Right lobe of liver (tissue), 6 donors: ENCODE measurements at places on chromosomes 12 and 14.

- DNase-seq = no peak
These were observed 60.4 kb upstream of the PTHLH start for GRCh38 chr12:28032811-28033537.

DNA sequence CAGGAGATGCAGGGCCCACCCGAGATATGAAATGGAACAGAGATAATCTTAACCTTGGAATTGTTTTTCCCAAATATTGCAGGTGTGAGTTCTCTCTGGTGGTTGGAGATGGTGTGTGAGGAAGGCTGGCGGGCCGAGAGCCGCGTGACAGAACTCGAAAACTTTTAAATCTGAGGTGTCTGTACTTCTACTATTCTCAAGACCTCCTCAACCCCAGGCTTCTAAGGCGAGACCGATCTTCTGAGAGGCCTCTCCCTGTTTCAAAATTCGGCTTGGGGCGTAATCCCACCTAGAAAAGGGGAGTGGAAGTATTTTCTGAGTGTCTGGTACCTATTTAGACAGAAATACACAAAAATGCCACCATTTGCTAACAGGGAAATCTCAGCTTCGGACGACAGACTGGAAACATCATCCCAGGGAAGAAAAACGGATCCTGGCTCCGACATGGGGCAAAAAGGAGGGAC lies 611 bp downstream of the SARNP start:
- no peak for DNase-seq

DNA sequence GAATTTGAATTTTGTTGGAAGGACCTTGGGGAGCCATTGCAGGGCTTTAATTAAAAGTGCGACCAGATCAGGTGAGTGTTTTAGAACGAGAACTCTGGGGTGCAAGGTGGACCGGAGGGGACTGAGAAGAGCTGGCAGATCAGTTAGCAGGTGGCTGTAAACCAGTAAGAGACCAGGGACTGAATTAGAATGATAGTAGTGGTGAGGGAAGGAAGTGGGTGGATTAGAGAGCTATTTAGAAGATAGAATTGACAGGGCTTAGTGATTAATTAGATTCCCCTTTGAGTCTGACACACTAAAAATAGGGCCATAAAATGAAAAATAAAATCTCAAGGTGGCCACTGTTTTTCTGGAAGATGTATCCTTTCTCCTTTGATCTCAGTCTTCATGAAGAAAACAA lies 44.8 kb downstream of the PLXNC1 start:
- no peak for DNase-seq

DNA sequence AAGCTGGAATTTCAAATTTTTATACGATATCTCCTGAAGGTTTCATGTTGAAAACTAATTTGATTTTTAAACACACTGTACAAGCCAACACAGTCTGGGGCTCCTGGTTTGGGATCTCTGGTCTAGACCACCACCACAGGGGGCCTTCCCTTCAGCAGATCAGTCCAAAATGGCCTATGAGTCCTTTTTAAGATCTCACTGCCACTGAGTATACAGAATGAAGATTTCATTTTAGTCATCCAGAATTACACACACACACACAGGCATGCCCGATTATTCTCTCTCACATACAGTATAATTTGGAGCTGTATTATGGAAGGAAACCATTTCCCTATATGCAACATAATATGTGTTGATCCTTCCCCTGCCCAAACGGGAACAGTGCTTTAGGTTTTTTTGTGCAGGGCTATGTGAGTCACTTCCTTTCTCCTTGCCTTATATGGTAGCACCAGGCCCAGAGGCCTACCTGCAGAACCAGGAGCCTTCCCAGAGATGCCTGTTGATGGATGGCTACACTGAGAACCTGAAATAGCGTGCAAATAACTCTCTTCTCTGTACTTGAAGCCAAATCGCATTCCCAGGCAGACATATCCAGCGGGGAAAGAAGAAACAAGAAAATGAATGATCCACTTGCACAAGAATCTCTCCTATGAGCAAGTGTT lies 28.1 kb upstream of the WNK1 start:
- DNase-seq = no peak

GRCh38 chr12:77599782-77600467 lies 230.8 kb upstream of the NAV3 start:
- DNase-seq = no peak

DNA sequence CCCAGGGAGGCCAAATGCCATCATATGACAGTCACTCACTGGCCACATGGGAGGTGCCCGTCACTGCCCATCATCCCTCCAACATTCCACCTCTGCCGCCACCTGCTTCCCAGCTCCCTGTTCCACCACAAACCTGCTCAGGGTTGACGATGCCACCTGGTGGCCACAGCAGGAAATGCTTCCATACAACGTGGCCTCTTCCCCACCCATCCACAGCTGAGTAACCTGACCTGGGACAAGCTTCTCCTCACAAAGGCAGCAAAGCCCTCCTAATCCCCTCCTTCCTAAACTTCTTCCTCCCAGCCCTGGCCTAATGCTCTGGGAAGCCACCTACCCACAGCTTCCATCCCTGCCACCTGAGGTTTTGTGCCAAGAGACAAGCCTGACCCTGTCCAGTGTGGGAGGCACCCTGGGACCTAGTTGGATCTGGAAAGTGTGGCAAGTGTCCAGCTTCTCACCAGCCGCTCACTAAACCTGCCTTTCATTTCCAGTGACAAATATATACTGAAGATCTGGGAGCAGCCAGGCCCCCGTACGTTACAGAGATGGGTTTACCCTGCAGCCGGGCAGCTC lies 4.3 kb downstream of the DEGS2 start:
- DNase-seq = peak; percentile 53

- DNase-seq = no peak
These were observed 5.8 kb downstream of the MARK3 start for GRCh38 chr14:103391048-103391447.

- DNase-seq = no peak
These were observed 80.8 kb downstream of the ZNF664 start for GRCh38 chr12:124053851-124054250.

DNA sequence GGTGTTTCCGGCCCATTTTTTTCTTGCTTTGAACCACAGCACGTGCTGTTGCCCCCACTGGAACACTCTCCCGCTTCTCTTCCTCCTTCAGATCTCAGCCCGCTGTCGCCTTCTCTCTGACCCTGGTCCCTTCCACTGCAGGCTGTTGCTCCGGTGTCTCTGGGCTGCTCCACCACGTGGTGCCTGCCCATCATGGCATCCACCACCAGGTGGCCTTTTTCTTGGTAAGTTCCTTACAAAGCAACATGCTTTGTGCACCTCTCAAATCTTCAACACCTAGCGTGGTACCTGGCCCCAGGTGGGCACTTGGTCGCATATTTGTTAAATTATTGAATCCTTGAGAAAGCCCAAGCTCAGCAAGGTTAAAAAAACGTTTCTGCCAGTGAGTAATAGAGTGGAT lies 19.1 kb downstream of the TUNAR start:
- DNase-seq = no peak

DNA sequence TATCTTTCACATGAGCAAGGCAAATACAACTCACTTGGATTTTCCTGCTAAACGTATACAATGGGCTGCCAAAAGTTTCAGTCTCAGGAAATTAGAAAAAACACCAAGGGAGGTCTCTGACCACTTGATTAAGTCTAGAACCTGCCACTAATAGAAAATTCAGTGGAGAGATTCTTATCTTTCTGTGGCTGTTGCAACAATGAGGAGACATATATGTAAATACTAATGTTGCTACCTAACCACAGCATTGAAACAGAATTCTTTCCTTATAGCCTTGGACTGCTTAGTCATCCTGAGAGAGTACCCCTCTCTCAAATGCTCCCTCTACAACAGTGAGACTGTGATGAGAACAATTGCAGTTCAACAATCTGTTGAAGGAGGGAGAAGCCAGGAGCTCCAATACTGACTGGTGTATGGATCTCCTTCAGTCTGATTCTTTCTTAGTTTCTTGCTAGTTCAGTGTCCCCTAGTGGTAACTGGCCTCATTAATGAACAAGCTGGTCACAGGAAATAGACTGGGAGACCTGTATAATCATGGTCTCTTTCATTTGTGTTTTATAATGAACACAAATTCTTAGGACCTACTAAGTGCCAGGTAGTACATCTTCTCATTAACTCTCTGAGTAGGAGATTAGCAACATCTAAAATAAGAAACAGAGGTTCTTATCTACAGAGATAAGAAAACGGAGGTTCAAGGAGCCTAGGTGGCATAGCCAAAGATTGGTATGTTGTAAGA lies 164.5 kb downstream of the SLC38A4 start:
- DNase-seq = no peak

GRCh38 chr14:57845802-57846531 lies 19.9 kb downstream of the SLC35F4 start:
- no peak for DNase-seq

- DNase-seq = no peak
These were observed 12.5 kb upstream of the MARK3 start for GRCh38 chr14:103372552-103373304.

DNA sequence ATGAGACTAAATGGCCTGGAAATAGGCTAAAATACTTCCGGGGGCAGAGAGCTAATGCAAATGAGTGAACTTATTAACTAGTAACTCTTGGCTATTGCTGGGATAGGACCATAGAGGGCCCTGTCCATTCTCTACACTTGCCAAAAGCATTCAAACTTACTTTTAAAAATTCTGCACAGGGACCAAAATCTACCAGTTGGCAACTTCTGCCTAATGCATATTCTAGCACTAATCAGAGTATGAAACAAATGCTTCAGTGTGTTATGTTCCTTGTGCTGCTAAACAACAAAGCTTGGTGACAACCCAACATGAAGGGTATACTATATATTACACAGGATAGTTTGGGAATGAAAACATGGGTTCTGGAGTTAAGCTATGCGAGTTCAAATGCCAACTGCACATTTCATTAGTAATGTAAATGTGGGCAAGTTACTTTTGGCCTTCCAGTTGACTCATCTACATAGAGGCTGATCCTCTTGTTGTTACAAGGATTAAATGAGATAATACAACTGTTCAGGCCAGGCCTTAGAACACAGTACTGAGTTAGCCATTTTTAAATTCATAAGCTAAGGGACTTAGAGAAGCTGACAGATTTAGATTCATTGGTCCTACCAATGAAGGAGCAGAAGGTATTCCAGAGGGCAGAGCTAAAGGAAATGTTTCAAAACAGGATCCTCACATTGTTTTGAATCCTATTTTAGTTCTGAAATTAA lies 32.4 kb downstream of the HIGD1C start:
- DNase-seq = no peak

DNA sequence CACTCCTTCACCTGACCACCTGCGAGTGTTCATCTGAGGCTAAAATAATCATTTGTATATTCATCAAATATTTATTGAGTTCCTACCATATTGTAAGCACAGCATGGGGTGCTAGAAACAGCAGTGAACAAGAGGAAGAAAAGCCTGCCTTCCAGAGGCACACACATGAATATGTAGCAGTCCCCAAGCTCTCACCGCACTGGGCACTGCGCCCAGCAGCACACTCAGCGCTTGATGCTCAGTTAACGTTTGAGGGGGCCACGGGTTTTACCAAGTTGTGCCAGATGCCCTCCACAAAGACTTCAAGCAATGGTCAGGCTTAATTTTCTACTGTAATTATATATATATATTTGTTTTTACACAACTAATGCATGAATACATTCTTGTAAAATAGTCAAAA lies 52.0 kb downstream of the HELB start:
- DNase-seq = no peak

DNA sequence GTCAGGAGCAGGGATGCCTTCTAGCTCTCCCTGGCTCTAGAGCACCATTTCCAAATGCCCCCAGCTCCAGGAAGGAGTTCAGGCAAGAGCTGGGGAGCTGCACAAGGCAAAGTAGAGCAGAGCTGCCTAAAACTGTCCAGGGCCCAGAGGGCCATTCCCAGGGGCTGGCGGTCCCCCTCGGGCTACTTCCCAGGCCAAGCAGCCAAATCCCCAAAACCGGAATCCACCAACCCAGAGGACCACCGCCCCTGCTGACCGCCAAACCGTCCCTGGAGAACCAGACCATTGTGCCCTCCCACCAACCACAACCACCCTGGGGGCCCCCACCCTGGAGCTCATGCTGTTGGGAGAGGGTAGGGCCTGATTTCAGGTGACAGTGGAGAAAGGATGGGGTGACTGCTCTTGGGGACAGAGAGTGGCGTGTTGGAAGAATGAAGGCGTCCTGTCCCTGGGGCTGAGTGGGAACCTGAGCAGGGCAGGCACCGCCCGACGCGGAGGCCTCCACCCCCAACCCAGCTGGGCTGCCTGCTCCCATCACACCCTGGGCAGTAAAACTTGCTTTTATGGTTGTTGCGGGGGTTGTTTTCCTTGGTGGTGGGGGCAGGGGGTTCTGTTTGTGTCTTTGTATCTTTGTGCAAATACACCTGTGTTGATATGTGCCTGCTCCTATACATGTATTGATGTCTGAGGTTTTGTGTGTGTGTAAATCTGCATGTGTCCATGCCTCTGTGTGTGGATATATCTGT lies 24.0 kb upstream of the KRT78 start:
- no peak for DNase-seq

- DNase-seq = no peak
These were observed 286.9 kb upstream of the PRKD1 start for GRCh38 chr14:30214461-30215090.

GRCh38 chr14:97253756-97254155 lies 456.6 kb downstream of the VRK1 start:
- DNase-seq = no peak

GRCh38 chr12:78611504-78611903 lies 253.1 kb upstream of the SYT1 start:
- no peak for DNase-seq

- DNase-seq = no peak
These were observed 1.4 kb downstream of the NIN start for GRCh38 chr14:50829489-50830043.

- DNase-seq = no peak
These were observed 9.5 kb upstream of the IRF2BPL start for GRCh38 chr14:77037938-77038568.

DNA sequence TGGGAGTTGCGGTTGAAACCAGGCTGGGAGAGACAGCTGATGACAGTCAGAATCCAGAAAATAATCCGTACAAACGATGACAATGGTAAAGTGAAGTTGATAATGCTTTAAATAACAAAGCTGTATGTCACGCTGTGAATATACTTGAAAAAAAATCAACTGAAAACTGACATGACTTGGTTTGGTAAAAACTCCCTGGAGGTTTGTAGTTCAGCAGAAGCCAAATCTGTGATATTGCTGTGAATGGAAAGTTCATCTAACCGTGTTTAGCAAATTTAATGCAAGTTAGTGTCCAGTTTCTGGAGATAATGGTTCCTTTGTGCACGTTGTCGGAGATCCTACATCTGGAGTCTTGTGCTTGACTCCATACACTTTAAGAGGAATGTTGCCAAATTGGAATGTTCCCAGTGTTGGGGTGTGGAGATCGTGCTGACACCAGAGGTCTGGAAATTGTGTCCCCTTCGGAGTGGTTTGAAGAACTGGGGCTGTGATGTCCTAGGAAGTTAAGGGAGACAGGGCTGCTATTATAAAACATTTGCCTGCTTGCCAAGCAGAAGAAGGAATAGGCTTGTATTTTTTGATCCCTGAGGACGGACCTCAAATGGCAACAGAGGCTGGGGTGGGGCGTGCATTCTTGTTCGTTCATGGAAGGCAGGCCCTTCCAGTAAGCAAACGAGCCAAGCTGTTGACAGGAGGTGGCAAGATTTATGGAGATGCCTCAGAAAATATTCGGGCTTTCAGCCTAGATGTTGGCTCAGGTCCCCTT lies 30.6 kb downstream of the PPFIBP1 start:
- no peak for DNase-seq
